EH (cell line): ENCODE measurements at places on chromosomes 13 and 19.

- DNase-seq: peak; percentile 35
These were observed 616 bp downstream of the TSHZ3 start for GRCh38 chr19:31348481-31349159.

DNA sequence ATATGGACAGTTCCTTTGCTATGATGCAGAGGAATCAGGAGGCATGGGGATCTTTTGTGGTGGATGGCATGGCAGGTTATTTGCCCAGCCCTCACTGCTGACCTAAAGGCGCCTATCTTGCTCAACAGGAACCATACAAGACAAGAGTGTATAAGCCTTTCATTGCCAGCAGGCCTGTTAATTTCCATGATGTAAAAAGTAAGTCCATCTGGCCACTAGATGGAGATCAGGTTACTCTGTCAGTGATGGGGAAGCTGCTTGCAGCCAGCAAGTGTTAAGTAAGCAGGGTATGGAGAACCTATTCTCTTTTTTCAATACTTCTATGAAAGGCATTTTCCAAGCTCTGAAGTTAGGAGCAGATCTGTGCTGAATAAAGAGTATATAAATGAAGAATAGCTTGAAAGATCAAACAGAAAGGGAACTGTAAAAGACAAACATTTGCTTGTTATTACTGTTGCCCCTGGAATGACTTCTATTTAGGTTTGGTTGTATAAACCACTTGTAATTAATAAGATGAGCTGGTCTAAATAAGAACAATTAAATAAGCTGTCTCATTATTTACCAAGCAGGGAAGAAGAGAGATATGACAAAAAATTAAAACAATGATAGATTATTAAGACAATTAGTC, 210.9 kb downstream of the RGCC start:
- DNase-seq: peak; percentile 91

- DNase-seq: no peak
These were observed 25.4 kb upstream of the SEMA6B start for GRCh38 chr19:4584670-4585460.

GRCh38 chr19:1001538-1002166, 1.4 kb downstream of the GRIN3B start:
- peak; percentile 46 for DNase-seq

GRCh38 chr13:108249150-108249549, 20.4 kb upstream of the TNFSF13B start:
- DNase-seq: no peak

GRCh38 chr19:19900139-19900728, 512 bp upstream of the ZNF93 start:
- peak; percentile 74 for DNase-seq

- no peak for DNase-seq
These were observed 14.5 kb downstream of the ZNF816 start for GRCh38 chr19:52948025-52948770.

DNA sequence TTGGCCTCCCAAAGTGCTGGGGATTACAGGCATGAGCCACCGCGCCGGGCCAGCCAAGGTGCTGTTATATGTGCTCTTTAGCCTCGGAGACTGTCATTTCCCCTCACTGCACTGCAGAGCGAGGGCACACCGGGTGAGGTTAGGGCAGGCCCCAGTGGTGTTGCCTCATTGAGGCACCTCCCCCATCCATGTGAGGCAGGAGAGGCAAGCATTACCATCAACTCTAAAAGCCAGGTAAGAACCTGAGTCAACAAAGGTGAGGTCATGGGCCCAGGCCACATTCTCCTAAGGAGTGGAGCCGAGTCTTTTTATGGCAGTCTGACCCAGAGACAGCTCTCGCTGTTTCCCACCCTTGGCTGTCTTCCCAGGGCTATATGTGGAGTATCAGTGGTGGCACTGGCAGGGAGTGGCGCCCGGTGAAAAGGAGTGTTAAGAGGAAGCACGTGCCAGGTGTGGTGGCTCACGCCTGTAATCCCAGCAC, 10.9 kb downstream of the B3GNT8 start:
- DNase-seq: no peak

GRCh38 chr19:12482509-12482886, 2.1 kb downstream of the ZNF709 start:
- peak; percentile 16 for DNase-seq

GRCh38 chr13:105904034-105904742, 631.3 kb downstream of the EFNB2 start:
- no peak for DNase-seq

DNA sequence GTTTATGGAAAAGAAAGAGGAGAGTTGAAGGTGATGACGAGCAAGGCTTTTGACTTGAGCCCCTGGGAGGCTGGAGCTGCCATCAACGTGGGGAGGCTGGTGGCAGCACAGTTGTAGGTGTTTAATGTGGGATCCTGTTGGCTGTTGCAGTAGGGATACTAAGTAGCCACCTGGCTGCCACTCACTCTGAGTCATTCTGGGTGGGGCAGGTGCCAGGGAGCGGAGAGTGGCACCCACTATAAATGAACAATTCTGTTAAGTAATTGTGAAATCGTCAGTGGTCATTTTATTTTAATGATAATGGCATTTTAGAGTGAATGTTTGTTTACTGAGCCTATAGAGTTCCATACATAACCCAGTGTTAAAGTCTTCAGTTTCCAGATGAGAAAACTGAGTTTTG, 9.8 kb downstream of the ZNF317 start:
- no peak for DNase-seq

GRCh38 chr19:1859331-1859781, 4.0 kb downstream of the KLF16 start:
- DNase-seq: no peak

DNA sequence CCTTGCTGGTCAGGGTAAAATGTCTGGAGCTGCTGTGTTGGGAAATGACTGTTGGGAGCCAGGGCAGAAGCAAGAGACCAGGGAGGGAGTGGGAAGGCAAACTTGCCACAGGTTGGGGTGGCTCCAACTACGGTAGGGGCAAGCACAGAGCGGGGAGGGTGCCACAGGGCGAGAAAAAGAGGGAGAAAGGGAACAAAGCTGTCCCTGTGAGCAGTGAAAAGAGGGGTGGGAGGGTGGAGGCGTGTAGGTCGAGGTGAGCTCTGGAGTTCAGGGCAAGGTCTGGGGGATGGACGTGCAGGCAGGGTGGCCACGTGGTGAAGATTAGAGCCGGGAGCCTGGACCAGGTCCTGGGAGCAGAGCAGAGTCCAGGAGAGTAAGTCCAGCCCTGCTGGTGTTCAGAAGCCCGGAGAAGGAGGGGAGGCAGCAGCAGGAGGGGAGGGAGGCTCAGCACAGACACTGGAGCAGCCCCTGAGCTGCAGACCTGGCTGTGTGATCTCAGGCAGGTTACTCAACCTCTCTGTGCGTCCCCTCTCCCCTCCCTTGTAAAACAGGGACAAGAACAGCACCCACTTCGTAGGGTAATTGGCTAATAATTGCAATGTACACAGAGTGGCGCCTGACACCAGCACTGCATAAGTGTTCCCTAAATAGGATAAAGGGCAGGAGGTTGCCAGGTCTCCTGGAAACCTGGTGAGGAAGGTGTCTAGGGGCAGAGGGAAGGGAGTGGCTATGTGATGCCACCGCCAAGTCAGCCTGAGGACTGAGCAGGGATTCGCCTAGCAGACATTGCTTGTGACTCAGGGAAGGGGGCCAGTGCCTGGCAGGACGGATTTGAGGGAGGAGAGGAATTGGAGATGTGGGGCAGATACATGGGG, 3.2 kb upstream of the POLR2E start:
- peak; percentile 35 for DNase-seq

DNA sequence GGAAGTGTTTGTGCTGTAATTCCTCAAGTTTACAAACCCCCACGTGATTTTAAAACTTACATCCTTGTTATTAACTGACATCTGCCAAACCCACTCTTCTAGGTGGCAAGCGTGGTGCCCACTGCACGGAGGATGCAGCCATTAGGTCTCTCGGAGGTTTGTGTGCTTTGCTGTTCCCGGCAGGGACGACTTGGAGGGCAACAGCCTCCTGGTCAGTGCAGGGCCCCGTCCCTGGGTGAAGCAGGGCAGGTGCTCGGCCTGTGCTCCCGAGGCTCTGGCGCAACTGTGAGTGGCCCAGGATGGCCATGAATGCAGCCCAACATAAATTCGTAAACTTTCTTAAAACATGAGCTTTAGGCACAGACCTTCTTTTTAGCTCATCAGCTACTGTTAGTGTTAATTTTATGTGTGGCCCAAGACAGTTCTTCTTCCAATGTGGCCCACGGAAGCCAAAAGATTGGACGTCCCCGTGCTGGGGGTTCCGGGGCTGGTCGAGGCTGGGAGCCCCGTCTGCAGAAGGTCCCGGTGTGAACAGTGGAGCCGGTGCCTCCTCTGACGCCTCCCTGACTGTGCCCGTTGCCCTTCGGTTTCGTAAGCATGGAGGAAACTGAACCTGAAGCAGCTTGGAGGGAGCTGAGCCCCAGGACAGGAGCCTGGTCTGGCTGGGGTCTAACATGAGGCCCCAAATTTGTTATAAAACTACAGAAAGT, 11.9 kb downstream of the GAS6 start:
- no peak for DNase-seq
